ENCODE measurements at places on chromosomes 2 and 18. TPM values are rescaled to one million over a fixed set of nuclear protein-coding genes. Genes with fewer than 3 reads are reported as not detected.
A peak's percentile ranks its signal among the peaks of the same experiment; 100 is the strongest.

DNA sequence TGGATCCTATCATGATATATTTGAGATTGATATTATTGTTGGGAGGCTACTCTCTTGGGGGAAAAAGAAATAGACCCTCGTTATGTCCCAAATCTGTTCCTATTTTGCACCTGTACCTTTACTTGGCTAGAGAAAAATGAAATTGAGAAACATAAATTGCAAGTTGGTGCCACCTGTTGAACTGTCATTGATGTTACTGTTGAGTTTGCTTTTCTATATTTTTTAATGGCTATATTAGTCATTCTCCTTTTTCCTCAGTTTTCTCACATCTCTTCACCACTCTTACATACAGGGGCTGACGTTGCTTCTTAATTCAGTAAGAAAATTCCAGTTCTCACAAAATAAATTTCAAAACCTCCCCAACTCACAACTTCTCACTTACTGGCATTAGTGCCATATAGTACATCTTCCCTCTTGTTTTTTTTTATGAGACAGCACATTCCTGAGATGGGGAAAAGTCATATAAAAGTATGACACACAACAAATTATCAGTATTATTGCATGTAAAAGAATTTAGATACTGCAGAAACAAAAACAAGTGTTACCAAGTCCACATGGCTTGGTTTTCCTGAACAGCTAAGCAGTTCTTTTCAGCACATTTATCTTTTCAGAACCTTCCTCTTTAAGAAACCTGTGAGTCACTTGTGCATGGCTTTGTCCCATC lies 348.3 kb upstream of the DSEL start:
- no peak for DNase-seq

GRCh38 chr2:28510184-28510583 lies 14.3 kb downstream of the PLB1 start:
- no peak for DNase-seq

GRCh38 chr2:165054652-165055051 lies 99.3 kb upstream of the SLC38A11 start:
- DNase-seq, result no peak

DNA sequence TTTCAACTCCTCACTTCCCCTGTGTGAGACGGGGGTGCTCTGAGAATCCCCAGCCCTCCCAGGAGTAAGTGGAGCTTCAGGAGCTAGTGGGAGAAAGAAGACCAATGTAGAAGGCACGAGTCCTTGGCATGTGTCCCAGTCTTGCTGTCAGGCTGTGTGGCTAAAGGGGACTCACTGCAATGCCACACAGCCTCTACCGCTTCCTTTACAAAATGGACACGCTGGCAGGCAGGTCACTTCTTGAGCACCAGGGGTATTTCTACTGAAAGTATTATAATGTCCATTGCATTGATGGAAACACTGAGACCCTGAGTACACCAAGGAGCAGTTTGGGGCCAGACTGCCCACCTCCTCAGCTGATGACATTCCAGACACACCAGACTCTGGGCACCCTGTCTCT lies 35.8 kb upstream of the MARCO start:
- DNase-seq, result no peak

- no peak for DNase-seq
Measured at GRCh38 chr2:213213186-213213585, 61.8 kb upstream of the IKZF2 start.

Gene CCDC141
- total RNA-seq, result 38.8 TPM

DNA sequence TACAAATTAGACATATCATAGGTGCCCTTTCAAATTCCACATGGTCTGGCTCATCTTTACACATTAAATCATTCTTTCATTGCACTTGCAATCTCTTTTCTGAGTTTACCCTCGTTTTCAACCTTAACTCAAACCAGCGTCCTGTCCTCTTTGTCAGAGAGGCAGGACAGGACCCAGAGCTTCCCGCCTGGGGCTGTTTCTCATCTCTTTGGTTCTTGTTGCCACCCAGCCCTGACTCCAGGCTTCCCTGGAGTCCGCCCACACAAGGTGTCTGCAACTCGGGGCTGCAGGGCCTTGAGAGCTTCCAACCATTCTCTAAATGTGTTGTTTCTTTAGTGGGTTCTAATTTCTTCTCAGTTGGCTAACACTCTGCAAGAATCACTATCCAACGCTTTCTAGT lies 24.4 kb downstream of the RBMS1 start:
- DNase-seq, result no peak

- DNase-seq, result no peak
Measured at GRCh38 chr2:163768881-163769695, 33.3 kb upstream of the FIGN start.

DNA sequence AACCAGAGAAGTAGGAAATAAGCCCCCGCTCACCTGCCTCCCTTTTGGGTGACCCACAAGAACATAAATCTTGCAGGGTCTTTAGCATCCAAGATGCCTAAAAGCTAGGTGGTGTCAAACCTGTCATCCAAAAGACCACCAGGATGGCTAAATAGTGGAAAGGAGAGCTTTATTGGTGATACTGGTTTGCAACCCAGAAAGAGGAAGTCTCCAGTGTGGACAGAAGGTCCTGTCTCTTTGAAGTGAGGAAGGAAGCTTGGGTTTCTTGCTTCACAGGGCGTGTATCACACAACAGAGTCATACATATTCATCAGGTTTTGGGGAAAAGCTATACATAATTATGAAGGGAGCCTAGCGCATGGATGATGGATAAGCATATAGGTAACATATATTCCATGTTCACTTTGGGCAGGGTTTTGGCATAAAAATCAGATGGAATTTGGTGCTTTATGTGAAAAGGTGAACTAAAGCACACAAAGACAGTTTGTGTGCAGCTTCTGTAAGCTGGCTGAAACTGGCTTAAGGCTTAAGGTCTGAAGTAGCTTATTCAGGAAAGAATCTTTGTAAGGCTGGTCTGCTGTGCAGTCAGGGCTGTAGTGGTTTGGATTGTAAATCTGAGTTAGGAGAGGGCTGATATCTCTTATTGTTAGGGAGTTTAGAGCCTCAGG lies 102.2 kb upstream of the MSH2 start:
- DNase-seq, result no peak

Gene PRSS56
- total RNA-seq, result not detected

Gene LIPG
- 0.29 TPM for total RNA-seq

- DNase-seq, result no peak
Measured at GRCh38 chr18:4016391-4017049, 438.6 kb downstream of the DLGAP1 start.

- DNase-seq, result no peak
Measured at GRCh38 chr2:117686699-117687098, 127.8 kb upstream of the DDX18 start.

GRCh38 chr2:10533811-10534321 lies 85.7 kb upstream of the ODC1 start:
- DNase-seq, result no peak

DNA sequence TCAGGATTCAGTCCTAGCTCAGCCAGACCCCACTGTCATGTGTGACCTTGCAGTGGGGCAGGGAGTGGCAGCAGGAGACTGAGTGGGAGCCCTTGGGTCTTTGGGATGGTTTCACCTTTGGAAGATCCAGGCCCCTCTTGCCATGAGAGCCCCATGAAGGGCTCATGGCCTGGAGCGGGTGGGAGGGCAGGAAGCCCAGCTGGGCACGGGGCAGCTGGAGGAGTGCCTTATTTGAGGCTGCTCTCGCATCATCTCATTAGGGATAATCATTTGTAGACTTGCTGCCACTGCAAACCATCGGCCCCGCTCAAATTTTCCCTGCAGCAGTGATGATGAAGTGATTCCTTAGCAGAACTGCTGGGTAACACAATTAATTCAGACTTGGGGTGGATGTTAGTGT lies 73.9 kb downstream of the TGOLN2 start:
- no peak for DNase-seq

DNA sequence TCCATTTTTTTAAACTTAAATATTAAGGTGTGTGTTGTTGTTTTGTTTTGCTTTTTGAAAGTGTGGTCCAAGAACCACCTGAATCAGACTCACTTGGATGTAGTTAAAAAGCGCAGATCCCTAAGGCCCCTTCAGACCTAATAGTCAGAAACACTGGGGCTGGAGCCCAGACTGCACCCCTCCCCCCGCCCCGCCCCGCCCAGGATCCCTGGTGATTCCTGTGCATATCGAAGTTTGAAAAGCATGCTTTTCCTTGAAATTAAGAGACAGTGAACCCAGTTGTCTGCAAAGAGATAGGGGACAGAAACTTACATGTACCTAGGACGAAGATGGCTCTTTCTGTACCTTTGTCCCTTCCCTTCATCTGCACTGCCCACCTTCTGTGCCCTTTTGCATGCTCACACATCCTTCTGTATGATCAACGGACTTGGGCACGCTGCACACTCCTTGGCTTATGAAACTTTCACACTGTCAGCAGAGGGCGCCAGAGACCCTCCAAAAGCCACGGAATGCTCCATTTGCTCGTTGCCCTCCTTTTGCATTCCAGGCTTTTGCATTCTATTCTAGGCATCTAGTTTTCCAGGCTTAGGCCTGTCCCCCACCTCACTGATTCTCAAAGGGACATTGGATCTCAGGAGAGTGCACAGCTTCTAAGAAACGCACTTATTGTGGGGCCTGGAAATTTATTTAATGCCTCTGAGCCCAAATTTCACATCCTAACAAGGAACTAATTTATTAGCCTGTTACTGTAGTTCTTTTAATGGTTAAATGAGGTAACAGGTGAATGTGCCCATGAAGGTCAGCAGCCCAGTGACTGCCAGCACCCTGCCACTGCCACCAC lies 32.8 kb upstream of the SLC14A1 start:
- peak; percentile 41 for DNase-seq

GRCh38 chr2:175233135-175233719 lies 51.7 kb upstream of the ATP5MC3 start:
- DNase-seq, result no peak

DNA sequence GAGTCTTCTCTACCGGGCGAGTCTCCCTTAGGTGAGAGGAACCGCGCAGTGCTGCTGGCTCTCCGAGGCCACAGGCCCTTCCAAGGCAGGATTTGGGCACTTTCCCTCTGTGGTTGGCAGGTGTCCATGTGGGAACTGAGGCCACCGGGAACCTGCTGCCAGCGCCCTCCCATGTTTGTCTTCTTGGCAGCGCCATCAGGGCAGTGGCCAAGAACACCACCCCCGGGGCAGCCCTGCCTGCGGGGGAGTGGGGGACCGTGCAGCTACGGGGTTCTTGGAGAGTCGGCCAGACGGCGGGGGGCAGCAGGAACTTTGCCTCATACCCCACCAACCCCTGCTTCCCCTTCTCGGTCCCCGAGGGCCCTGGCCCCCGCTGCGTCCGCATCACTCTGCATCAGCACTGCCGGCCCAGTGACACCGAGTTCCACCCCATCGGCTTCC lies 10.0 kb downstream of the CAPN10 start:
- DNase-seq, result no peak

GRCh38 chr2:182540252-182540651 lies 113.4 kb upstream of the PDE1A start:
- DNase-seq, result no peak

DNA sequence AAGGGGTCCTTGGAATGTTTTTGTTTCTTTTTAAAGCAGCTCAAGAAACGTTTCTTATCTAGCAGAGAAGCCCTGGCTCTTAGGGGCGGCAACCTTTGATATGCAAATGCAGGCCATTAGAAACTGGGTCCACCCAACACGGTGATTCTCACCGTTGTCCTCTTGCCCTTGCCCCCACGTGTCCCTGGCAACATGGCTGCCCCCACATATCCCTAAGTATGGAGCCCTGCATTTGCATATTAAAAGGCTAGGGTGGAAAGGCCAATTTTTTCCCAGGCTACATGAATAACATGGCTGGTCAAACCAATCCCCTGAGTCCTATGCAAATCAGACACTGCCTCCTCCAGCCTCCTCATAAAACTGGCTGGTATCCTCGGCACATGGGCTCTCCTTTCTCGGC lies 230.1 kb upstream of the SPOPL start:
- no peak for DNase-seq

Gene VIL1
- 0.07 TPM for total RNA-seq

- DNase-seq, result no peak
Measured at GRCh38 chr2:70536517-70537055, 17.0 kb downstream of the TGFA start.

Gene MZT2A
- 67.1 TPM for total RNA-seq

- DNase-seq, result no peak
Measured at GRCh38 chr2:218859988-218860831, 605 bp downstream of the WNT6 start.

DNA sequence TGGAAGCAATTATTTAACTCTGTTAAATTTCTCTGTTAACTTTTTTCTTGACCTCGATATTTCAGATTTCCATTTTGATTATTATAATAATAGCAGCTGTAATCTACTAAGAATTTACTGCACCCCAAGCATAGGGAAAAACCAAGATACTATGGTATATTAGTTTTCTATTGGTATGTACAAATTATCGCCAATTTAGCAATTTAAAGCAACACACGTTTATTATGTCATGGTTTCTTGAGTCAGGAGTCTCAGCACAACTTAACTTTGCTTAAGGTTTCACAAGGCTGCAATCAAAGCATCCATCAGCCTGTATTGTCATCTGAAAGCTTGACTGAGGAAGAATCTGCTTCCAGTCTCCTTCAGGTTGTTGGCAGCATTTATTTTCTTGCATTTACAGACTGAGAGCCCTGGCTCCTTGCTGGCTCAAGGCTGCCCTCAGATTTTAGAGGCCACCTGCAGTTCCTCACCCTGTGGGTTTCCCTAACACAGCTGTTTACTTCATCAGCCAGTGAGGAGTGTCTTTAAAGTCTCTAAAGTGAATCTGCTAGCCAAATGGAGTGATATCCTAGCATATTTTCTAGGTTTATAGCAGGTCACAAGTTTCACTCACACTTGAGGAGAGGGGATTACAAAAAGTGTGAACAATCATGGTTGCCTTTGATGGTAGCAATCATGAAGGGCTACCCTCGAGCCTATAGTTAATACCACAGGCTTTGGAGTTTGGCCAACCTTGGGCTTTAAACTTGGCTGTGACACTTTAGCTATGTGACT lies 4.4 kb upstream of the VPS54 start:
- DNase-seq, result no peak

- no peak for DNase-seq
Measured at GRCh38 chr18:22813648-22814328, 119.3 kb upstream of the RBBP8 start.

DNA sequence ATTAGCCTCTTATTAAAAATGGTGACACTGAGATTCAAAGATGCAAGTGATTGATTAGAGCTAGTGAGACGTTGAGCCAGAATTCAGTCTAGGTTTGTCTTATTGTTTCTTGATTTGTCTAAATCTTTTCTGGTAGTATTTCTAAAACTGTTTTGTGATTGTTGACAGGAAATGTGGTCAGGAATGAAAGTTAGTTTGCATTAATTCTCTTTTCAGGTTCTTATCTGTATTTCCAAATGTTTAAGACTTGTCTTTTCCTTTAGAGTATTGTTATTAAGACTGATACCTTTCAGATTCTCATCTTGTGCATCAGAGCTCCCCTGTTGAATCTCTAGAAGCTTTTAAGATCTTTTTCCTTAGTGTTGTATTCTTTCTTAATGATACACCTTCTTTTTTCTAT lies 89.3 kb downstream of the MBD5 start:
- no peak for DNase-seq

GRCh38 chr2:141200191-141200590 lies 930.6 kb downstream of the LRP1B start:
- DNase-seq, result no peak

Gene ERBB4
- not detected for total RNA-seq

Data from activated B cell treated with CpG ODN at 0.5 μM for 24 hours (primary cell).